ENCODE measurements at places on chromosomes 7 and 10. TPM values are rescaled to one million over a fixed set of nuclear protein-coding genes. Genes with fewer than 3 reads are reported as not detected.

The EMX2 gene
- total RNA-seq: not detected

The SRRM3 gene
- not detected for total RNA-seq

The LMOD2 gene
- not detected for total RNA-seq

The DEPP1 gene
- total RNA-seq: not detected

The CALN1 gene
- total RNA-seq: not detected

The MKX gene
- total RNA-seq: not detected

The PHKG1 gene
- total RNA-seq: 8.9 TPM

The BLVRA gene
- total RNA-seq: 12.8 TPM

The TRIM50 gene
- total RNA-seq: not detected

The ATG9B gene
- 12.7 TPM for total RNA-seq

The LZTS2 gene
- 10.5 TPM for total RNA-seq

The CYP3A4 gene
- total RNA-seq: not detected

The SAMD9 gene
- 23.8 TPM for total RNA-seq

The LIPN gene
- not detected for total RNA-seq

The CALCR gene
- not detected for total RNA-seq

The C10orf53 gene
- total RNA-seq: not detected

DNA sequence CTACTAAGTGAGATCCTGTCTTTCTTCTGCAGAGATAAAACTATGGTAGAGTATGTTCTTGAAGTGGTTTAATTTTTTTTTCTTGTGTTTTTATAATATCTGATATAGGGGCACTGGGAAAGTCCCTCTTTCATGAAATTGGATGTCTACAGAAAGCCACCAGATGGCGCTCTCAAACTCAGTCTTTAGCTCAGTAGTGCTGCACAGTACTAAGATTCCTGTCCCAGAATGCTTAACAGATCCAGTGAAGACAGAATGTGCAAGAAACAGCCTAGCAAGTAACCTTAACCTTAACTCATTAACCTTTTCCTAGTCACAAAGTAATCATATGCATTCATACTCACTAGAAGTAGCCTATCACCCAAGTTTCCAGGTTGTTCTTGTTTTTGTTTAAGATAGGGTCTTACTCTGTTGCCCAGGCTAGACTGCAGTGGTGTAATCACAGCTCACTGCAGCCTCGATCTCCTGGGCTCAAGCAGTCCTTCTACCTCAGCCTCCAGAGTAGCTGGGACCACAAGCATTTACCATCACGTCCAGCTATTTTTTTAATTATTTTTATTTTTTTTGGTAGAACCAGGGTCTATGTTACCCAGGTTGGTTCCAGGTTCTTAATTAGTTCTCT lies 56.7 kb downstream of the IDE start:
- DNase-seq: peak; percentile 73

DNA sequence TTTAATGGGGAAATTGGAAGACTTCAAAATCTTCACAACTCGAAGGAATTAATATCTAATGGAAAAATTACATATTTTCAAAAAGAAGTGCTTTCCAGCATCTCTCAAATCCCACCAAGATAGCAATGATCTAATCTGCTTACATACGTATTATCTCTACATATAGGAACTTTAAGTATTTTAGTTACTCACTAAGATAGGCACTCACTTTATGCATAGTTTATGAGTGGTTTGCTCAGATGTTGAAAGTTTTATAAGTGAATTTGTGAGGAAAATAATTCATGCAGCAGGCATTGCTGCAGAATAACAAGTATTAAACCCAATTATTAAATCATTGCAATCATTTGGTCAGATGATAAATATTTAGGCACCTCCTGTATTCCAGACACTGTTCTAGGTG lies 2.3 kb upstream of the CYTH3 start:
- DNase-seq: no peak

DNA sequence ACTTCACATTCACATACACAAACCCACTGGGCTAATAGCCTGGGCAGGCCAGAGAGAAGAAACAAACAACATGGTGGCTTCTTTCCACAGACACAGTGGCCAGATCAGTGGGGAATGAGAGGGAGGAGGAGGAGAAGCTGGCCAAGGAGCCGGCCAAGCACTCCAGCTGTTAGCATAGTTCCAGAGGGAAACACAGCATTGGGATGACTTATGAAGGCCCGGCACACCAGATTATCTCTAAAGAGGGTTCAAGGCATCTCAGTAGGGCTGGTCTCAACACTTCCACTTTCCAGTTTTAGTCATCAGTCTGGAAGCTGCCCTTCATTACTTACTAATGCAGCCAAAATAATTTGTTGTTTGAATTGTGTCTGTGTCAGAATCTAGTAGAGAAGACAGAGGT lies 42.1 kb upstream of the GPR26 start:
- DNase-seq: no peak

DNA sequence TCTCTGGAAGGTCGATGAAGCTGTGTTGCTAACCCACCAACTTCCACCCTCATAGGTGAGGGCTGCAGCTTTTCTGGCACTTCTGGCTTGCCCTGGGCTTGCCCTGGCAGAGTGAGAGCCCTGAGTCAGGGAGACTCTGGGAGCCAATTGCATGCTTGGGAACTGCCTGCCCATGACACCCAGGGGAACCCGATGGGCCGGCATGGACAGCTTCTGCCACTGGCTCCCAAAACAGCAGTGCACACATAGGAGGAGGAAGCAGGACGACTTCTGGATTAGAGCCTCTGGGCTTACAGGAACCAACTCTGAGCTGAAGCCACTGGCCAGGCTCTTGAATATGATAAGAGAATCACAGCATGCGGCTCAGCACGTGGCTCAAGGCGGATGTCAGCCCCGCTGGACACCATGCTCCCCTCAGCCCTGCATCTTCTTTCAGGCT lies 135.2 kb upstream of the UNC5B start:
- DNase-seq: no peak

DNA sequence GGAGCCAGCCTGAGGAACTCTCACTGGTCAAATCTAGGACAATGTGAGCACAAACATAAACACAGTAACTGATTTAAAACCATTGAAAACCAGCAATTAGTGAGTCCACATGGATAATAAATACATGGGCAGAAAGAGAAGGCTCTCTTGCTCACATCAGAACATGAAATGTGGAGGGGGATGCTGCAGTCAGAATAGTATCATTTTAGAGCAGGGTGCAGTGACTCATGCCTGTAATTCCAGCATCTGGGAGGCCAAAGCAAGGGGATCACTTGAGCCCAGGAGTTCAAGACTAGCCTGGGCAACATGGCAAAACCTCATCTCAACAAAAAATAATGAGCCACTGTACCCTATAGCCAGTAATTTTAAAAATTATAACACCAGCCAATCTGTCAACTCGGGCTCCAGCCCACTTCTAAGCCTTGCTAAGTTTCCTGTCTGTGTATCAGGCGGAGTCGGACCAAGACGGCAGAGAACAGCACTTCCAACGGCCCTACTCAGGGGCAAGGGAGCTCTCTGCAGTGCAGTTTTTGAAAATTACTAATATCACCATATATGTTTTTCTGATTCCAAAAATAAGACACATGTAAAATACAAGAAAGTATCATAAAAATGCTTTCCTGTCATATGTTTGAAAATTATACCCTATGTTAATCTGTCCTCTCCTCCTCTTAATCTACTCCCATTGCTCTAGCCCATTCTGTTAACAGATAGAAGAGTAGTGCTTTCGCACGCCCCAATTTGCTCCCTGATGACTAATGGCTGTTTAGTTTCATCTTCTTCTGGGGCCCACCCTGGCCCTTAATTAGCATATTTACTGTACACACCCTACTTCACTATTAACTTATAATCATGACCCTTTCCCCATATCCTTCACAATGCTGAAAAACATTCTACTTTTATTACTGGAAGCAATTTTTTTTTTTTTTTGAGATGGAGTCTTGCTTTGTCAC lies 17.1 kb downstream of the URGCP start:
- DNase-seq: no peak

DNA sequence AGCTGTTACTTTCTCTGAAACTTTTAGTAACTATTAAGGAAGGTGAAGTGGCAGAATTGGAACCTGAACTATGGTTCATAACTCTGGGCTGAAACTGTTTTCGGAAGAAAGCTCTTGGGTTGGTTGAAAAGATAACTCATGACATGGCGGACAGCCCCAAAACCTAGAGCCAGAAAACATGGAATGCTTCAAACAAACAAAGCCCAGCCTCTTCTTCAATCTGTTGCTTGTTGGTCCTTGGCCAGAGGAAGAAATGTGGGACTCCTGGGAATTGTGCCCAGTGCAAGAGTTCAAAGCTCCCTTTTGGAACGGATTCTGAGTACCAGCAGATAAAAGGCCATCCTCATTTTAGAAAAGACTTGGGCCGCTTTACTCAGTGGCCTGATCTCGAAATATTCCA lies 52.9 kb upstream of the CACNB2 start:
- no peak for DNase-seq

GRCh38 chr7:100539436-100540006 lies 518 bp downstream of the AGFG2 start:
- no peak for DNase-seq

GRCh38 chr10:107561136-107561650 lies 396.7 kb upstream of the SORCS1 start:
- no peak for DNase-seq

DNA sequence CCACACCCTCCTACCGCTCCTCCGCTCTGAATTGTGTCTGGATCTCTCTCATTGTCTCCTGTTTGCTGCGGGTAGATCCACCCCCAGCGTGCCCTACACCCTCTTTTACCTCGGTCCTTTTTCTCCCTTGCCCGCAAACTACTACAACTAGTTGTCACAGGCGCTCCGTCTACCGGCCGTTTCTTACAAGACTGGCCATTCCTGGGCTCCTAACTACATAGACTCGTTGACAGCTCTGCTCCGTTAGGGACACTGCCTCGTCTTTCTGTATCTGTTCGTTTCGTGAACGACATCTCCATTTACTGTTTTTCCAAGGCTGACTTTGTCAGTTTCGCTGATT lies 786 bp downstream of the TAF3 start:
- no peak for DNase-seq

All from CD8-positive, alpha-beta T cell (primary cell).